ENCODE measurements at places on chromosomes 4 and X.

DNA sequence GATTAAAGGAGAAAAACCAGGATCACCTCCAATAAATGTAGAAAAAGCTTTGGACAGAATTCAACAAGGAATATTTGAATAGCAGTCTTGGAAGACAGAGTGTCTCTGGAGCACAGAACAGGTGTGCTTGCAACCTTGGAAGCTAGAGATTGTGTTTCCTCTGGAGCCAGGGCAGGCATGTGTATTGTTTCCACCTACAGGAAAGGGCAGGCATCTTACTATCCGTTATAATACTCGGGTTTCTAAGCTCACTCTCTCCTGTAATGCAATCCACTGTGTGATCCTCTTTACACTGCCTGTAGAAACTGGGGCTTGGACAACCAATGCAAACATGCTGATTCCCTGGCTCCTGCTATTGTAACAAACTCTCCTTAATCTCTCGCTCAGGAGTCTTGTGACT, 14.4 kb downstream of the CCDC110 start:
- no peak for DNase-seq

DNA sequence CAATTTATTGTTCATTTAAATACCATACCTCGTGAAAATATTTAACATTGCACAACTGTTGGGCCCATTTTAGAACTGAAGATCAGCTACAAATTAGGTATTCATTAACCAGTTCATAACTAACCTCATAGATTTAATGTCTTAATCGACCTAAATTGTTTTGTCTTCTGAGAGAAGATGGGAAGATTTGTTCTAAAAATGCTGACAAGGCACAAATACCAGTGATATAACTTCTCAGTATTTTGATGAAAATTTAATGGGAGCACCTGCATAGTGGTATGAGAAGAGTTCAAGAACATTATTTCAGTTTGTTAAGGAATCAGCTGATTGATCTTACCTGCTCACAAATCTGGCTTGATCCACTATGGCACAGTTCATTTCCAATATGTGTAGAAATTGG, 33.9 kb downstream of the POF1B start:
- no peak for DNase-seq

- DNase-seq, result no peak
Observed at GRCh38 chr4:145830699-145831098, 107.9 kb downstream of the ZNF827 start.

- DNase-seq, result no peak
Observed at GRCh38 chr4:139844057-139844456, 178.4 kb downstream of the MGST2 start.

DNA sequence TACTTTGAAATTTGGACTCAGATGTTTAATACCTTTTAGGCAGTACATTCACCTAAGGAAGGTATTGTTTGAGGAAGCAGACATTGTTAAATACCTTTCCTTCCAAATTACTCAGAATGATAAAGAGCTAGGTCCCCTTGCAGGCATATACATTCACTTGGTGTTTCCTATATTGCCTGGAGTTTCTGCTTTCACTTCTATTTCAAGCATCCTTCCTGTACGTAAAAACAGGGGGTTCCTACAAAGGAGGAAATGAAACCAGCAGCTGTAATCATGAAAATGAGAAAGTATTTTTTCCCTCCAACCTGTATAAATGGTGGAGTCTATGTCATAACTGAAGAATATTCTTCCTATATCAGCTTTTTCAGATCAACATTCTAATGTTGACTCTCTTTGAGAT, 90.4 kb upstream of the RASGEF1B start:
- no peak for DNase-seq

DNA sequence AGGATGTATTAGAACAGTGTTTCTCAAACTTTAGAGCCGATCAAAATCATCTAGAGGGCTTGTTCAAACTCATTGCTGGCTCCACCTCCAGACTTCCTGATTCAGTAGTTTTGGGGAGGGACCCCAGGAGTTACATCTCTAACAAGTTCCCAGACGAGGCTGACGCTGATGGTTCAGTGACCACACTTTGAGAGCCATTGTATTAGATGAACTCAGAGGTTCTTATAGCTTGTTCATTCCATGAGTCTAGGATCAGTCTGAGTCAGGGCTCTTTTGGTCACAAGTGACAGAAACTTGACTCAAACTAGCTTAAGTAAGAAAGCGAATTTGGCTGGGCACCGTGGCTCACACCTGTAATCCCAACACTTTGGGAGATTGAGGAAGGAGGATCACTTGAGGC, 11.5 kb upstream of the ADGRG2 start:
- no peak for DNase-seq

DNA sequence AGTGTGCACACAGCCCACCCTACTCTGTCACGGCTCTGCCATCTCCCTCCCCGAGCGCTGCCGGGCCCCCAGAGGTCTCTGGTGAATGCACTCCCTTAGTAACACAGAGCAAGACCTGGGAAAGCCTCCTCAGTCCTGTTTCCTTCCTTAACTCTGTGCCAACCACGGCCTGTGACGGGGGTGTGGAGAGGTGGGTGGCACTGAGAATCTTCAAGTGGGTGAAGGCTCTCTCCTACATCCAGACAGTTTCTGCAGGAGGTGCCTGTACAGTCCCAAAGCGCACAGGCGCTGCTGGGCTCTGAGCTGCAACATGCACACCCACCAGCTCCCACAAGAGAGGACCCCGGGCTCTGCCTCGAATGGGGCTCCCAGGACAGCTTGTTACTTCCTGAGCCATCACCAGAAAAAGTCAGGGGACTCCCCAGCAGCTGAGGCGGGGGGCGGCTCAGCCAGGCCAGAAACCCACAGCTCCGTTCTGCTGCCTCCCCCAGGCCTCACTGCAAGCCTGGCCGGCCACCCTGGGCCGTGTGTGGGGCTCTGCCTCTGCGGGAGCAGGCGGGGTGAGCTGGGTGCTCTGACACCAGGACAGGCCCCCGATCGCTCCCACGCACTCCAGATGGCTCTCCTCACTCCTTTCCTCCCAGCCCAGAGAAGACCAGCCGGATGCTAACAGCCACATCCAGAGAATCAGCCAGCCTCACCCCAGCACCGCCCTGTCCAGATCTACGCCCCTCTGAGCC, 29.7 kb downstream of the FAM53A start:
- no peak for DNase-seq

DNA sequence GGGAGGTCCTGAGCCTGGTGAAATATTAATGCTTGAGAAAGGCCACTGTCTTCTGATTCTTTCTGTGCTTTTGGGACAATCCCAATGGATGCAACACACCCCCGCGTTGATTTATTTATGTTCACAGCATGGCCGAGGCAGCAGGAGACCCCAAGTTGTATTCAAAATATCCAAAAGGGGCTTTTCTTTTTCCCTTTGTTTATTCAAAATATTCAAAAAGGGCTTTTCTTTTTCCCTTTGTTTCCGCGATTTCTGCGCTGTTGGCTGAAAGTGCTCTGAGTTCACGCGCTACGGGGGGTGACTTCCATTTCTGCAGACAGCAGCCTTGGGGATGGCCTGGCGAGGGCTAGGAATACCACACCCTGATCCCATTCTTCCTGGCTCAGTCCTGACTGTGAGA, 59.5 kb upstream of the PPP2R3B start:
- no peak for DNase-seq

- no peak for DNase-seq
Observed at GRCh38 chrX:31057291-31057690, 14.6 kb downstream of the FTHL17 start.

GRCh38 chr4:169059306-169060211, 49.5 kb upstream of the CBR4 start:
- DNase-seq, result no peak

DNA sequence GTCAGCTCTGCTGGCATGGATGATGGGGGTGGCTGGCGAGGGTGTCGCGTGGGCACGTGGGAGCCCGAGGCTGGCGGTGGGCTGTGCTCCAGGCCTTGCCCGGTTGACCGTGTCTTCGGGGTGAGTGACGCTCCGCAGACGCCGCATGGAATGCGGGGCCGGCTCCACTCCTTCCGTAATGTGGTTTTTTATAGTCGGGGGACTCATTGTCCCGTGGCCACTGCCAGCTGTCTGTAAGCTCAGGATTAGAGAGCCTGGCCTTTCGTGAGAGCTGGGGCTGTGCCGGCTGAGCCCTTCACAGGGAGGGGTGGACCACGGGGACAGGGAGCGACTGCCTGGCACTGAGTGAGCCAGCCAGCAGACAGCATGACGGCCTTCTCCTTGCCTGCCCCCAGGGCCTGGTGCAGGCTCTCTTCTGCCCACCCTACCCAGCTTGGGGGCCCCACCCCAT, 20.4 kb downstream of the DOK7 start:
- DNase-seq, result peak; percentile 84

- DNase-seq, result no peak
Observed at GRCh38 chrX:112457788-112458187, 221.9 kb downstream of the LHFPL1 start.

DNA sequence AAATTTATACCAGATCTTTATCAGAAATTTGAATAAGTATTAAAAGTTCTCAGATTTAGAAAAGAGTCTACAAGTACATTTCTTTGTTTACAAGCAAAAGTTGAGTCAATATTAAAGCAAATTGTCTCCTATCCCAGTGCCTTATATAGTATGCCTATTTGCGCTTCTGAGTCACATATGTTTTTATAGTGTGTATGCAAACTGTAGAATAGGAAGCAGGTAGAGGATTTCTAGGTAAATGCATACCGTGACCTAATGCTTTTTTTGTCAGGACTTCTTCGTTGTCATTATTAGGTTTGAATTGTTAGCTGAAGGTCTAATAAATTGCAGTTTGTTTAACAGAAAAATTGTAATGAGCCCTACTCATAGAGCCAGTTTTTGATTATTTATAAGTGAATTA, 22.2 kb downstream of the CEP44 start:
- no peak for DNase-seq

DNA sequence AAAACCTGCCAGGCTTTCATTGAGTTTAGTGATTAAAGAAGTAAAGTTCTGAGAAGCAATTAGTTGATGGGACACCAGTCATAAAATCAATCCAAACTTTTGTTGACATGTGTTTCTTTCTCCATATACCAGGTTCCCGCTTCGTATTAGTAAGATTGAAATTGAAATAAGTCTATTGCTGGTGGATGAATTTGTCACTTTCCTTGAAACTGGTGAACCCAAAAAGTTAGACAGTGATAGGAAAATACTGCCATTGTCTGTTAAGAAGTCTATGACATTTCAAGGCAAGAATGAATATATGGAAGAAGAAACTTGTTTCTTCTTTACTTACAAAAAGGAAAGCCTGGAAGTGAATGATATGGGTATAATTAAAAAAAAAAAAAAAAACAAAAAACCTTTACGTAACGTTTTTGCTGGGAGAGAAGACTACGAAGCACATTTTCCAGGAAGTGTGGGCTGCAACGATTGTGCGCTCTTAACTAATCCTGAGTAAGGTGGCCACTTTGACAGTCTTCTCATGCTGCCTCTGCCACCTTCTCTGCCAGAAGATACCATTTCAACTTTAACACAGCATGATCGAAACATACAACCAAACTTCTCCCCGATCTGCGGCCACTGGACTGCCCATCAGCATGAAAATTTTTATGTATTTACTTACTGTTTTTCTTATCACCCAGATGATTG, at the start of gene CD40LG:
CD40LG (plus strand) TSS at position 482 of the 684 bp plus-strand sequence; CDS start at position 573, 91 bp downstream.
- no peak for DNase-seq

GRCh38 chr4:13539047-13539618, 5.2 kb downstream of the NKX3-2 start:
- DNase-seq, result no peak

- no peak for DNase-seq
Observed at GRCh38 chr4:96383349-96383748, 543.5 kb downstream of the PDHA2 start.

DNA sequence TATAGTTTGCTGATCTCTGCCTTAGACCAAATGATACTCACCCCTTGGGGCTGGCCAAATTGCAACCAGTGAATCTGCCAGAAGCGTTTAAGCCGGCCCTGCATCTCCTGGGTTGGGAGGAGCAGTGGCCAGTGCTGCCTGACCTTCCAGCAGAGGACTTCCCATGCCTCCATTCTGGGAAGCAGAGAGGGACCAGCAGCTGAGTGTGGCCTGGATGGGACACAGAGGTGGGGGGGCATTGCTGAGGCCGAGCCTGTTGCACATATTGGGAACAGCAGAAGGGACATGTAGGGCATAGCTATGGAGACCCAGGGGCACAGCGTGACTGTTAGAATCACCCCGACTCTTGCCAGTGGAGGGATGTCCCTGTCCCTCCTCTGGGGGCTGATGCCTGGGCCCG, 93.3 kb downstream of the CPZ start:
- no peak for DNase-seq

DNA sequence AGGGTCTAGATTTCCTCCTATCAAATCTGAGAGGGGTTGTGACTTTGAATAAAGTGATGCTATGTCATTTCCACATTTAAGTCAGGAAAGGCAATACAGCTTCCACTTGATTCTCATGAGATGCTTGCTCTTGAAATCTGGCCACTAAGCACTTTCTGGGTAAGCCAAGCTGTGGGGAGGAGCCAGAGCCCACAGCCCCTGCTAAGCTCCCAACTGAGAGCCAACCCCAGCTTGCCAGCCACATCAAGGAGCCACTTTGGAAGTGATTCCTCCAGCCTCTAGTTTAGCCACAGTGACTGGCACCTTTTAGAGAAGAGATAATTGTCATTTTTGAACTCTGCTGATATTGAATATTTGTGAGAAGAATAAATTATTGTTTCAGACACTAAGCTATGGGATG, 1441.5 kb upstream of the IGFBP7 start:
- DNase-seq, result no peak

GRCh38 chrX:20091499-20091898, 25.2 kb downstream of the MAP7D2 start:
- DNase-seq, result no peak

GRCh38 chrX:83593634-83594294, 85.7 kb downstream of the POU3F4 start:
- DNase-seq, result no peak

GRCh38 chr4:54487491-54487890, 170.3 kb upstream of the KIT start:
- no peak for DNase-seq
